ENCODE measurements at places on chromosomes 1 and 21.

GRCh38 chr1:66240491-66241484 lies 293.2 kb upstream of the SGIP1 start:
- no peak for DNase-seq

- no peak for DNase-seq
These were observed 345 bp downstream of the SLX9 start for GRCh38 chr21:44940116-44940631.

- no peak for DNase-seq
These were observed 28.2 kb downstream of the FAAH start for GRCh38 chr1:46422261-46422871.

- no peak for DNase-seq
These were observed 1.2 kb downstream of the GLIS1 start for GRCh38 chr1:53737648-53738204.

GRCh38 chr1:225587310-225587709 lies 65.6 kb downstream of the ENAH start:
- DNase-seq, result no peak

Data from fibroblast of mammary gland (primary cell).